ENCODE measurements at places on chromosomes 6 and 20.

DNA sequence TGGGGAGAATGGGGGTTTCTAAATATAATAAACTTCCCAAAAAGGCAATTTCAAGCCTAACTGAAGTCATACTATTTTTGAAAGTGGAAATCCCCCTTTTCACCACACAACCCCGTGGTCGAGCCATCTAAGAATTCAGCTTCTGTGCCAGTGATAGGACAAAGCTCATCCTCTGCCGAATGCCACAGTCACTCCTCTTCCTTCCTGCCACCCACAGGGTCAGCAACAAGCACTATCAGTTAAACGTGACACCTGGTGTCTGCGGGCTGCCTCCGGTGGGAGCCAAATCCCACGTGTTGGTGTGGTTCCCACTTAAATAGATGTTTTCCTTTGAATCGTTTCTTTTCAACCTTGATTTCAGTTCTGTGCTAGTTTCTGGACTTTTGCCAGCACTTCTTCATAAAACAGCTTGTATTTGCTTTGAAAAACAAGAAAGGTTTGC lies 60.7 kb downstream of the TNFAIP3 start:
- H3K4me3 ChIP-seq = peak overlapping the region; percentile 30
- no peaks in the 10 kb centered on the region for H3K27me3 ChIP-seq
- DNase-seq = peak; percentile 97
- peak overlapping the region; percentile 95 for H3K27ac ChIP-seq
- no peaks in the 10 kb centered on the region for H3K36me3 ChIP-seq

DNA sequence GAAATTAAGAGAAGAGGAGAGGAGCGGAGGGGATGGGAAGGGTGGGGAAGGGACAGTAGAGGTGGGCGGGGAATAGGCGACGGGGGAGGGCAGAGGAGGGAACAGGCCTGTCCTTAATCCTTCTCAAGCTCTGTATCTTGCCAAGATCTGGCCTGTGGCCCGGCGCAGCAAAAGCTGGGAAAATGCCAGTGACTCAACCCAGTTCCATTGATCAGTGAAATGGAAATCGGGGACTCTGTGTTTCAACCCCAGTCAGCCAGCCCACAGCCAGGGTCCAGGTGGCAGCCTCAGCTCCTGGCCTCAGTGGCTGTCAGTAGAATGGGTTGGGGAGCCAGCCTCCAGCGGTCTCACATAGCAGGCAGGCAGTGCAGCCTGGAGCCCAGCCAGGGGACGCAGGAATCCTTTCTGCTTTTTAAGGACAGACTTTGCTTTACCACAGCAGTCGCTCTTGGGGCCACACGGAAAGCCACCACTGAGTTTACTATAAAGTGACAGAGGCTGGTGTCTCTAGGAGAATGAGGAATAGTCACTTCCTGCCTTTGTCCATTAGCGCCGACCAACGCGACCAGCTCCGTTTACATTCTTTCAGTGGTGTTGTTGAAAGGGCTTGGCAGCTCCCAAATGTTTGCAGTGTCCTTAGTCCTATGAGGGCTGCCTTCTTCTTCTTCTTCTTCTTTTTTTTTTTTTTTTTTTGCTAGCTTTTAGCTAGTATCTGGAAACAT lies 128.0 kb downstream of the RIN2 start:
- H3K36me3 ChIP-seq = no peaks in the 10 kb centered on the region
- H3K27me3 ChIP-seq = no peaks in the 10 kb centered on the region
- H3K4me1 ChIP-seq = no peaks in the 10 kb centered on the region
- H3K27ac ChIP-seq = no peak overlapping the region
- no peak for DNase-seq

- H3K27ac ChIP-seq = no peak overlapping the region
- H3K4me1 ChIP-seq = no peaks in the 10 kb centered on the region
- H3K27me3 ChIP-seq = no peaks in the 10 kb centered on the region
- DNase-seq = no peak
Measured at GRCh38 chr20:8948442-8949020, 120.4 kb upstream of the PLCB4 start.

DNA sequence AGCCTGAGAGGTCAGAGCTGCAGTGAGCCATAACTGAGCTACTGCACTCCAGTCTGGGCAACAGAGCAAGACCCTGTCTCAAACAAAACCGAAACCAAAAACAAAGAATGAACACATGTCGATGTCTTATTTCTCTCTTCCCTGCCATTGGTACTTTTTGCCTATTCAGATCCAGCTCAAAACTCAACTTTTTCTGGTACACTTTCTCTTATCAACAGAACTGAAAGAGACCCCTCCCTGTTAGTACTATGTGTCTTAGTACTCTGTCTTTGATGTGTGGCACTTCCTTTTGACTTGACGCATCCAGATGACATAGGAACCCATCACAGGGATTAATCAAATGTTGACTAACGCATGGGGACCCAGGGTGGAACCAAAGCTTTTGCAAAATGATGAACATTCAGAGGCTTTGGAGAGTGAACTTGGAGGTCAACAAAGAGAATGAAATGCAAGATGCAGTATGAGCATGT lies 44.8 kb downstream of the AKAP12 start:
- no peak overlapping the region for H3K4me3 ChIP-seq
- H3K27me3 ChIP-seq = no peaks in the 10 kb centered on the region
- no peaks in the 10 kb centered on the region for H3K36me3 ChIP-seq
- no peak for DNase-seq

GRCh38 chr6:163416557-163417253 lies 2.2 kb downstream of the QKI start:
- peak overlapping the region; percentile 68 for H3K4me3 ChIP-seq
- peak; percentile 46 for DNase-seq
- H3K36me3 ChIP-seq = no peaks in the 10 kb centered on the region
- H3K27me3 ChIP-seq = no peaks in the 10 kb centered on the region
- H3K4me1 ChIP-seq = no peaks in the 10 kb centered on the region

- H3K4me3 ChIP-seq = no peak overlapping the region
- no peaks in the 10 kb centered on the region for H3K36me3 ChIP-seq
- no peaks in the 10 kb centered on the region for H3K27me3 ChIP-seq
- DNase-seq = no peak
- peaks cover 24% of the 10 kb centered on the region for H3K4me1 ChIP-seq
Measured at GRCh38 chr6:158810155-158811095, 8.7 kb downstream of the EZR start.

- H3K4me1 ChIP-seq = peaks cover 6% of the 10 kb centered on the region
- H3K4me3 ChIP-seq = no peak overlapping the region
- peaks cover 19% of the 10 kb centered on the region for H3K27me3 ChIP-seq
- no peak overlapping the region for H3K27ac ChIP-seq
- no peaks in the 10 kb centered on the region for H3K36me3 ChIP-seq
- no peak for DNase-seq
Measured at GRCh38 chr6:105884011-105884410, 202.1 kb upstream of the PRDM1 start.

- H3K27ac ChIP-seq = no peak overlapping the region
- no peaks in the 10 kb centered on the region for H3K4me1 ChIP-seq
- DNase-seq = no peak
- H3K36me3 ChIP-seq = no peaks in the 10 kb centered on the region
- no peak overlapping the region for H3K4me3 ChIP-seq
Measured at GRCh38 chr20:56780266-56780665, 151.2 kb downstream of the TFAP2C start.

DNA sequence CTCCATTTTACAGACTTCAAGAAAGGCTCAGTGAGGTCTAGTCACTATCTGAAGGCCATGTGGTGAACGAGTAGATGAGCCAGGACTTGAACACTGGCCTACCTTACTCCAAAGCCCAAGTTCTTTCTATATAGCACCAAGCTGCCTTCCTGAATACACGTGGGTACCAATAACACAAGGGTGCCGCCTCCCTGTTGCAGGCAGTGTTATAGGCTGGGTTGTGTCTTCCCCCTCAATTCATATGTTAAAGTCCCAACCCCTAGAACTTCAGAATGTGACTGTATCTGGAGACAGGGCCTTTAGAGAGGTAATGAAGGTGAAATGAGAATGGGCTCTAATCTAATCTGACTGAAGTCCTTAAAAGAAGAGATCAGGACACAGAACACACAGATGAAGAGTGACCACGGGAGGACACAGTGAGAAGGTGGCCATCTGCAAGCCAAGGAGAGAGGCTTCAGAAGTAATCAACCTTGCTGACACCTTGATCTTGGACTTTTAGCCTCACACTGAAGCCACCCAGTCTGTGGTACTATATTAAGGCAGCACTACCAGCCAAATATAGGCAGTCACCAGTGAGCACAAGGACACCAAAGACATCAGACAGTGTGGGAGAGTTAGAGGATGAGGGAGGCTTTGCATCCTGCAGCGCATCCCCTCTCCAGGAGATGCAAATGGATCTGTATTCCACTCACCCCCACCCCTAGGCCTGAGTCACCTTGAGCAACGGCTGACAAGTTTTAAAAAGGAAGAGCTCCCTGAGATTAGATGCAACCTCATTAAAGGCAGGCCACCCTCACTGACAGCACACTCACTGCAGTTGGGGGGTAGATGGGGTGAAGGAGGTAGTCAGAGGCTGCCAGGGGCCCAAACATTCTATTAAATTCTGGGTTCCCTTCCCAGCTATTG lies 40.9 kb upstream of the LYRM2 start:
- no peak overlapping the region for H3K27ac ChIP-seq
- DNase-seq = no peak
- H3K4me3 ChIP-seq = no peak overlapping the region
- no peaks in the 10 kb centered on the region for H3K27me3 ChIP-seq
- H3K4me1 ChIP-seq = no peaks in the 10 kb centered on the region

- H3K36me3 ChIP-seq = no peaks in the 10 kb centered on the region
- H3K4me1 ChIP-seq = no peaks in the 10 kb centered on the region
- no peak overlapping the region for H3K27ac ChIP-seq
- H3K27me3 ChIP-seq = no peaks in the 10 kb centered on the region
- no peak overlapping the region for H3K4me3 ChIP-seq
Measured at GRCh38 chr20:44336086-44336485, 757 bp upstream of the R3HDML start.

GRCh38 chr20:60713396-60713795 lies 538.7 kb upstream of the CDH4 start:
- no peak overlapping the region for H3K4me3 ChIP-seq
- H3K27me3 ChIP-seq = no peaks in the 10 kb centered on the region
- H3K27ac ChIP-seq = no peak overlapping the region

DNA sequence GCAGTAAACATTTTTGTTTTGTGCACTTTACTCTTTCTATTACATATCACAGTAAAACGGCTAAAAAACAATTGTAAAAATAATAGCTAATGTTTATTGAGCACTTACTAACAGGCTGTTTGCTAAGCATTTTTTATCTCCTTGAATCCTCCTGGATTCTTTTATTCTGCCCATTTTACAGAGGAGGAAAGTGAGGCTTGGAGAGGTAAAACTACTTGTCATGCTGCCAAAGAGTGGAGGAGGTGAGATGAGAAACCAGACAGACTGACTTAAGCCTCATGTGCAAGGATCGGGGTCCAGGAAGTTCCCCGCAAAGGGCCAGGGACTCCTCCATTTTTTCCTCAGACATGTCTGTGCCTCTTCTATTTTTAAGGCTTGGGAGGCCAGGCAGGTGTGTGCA lies 63.6 kb downstream of the DLGAP4 start:
- H3K4me1 ChIP-seq = no peaks in the 10 kb centered on the region
- no peak overlapping the region for H3K27ac ChIP-seq
- H3K27me3 ChIP-seq = peaks cover 95% of the 10 kb centered on the region
- H3K36me3 ChIP-seq = no peaks in the 10 kb centered on the region

DNA sequence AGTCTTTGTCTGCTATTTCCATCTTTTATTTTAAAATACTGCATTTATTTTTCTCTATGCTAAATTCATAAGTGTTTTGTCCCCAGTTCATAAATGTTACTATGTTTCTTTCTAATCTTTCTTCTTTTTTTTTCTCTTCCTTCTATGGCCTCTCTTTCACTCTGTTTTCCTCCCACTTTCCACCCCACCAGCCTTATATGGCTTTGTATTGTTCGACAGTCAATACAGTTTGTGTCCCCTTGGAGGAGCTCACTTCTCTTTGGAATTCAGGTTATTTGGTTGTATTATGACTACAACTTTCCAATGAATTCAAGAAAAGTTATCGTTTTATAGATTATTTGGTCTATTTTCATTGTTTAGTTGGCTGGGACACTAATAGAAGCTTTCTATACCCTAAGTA lies 393.5 kb downstream of the NKAIN2 start:
- no peak overlapping the region for H3K27ac ChIP-seq
- H3K4me3 ChIP-seq = no peak overlapping the region
- DNase-seq = no peak

- no peaks in the 10 kb centered on the region for H3K27me3 ChIP-seq
- H3K4me1 ChIP-seq = no peaks in the 10 kb centered on the region
- no peak overlapping the region for H3K27ac ChIP-seq
- no peak overlapping the region for H3K4me3 ChIP-seq
Measured at GRCh38 chr6:149628875-149629510, 19.5 kb downstream of the KATNA1 start.

GRCh38 chr6:23526526-23526925 lies 599.5 kb upstream of the NRSN1 start:
- H3K27ac ChIP-seq = no peak overlapping the region
- H3K27me3 ChIP-seq = no peaks in the 10 kb centered on the region
- DNase-seq = no peak
- H3K36me3 ChIP-seq = no peaks in the 10 kb centered on the region
- H3K4me1 ChIP-seq = no peaks in the 10 kb centered on the region
- H3K4me3 ChIP-seq = no peak overlapping the region

- DNase-seq = no peak
- no peaks in the 10 kb centered on the region for H3K4me1 ChIP-seq
- H3K27me3 ChIP-seq = no peaks in the 10 kb centered on the region
- no peaks in the 10 kb centered on the region for H3K36me3 ChIP-seq
- H3K4me3 ChIP-seq = no peak overlapping the region
Measured at GRCh38 chr6:15106958-15107643, 138.8 kb upstream of the JARID2 start.

DNA sequence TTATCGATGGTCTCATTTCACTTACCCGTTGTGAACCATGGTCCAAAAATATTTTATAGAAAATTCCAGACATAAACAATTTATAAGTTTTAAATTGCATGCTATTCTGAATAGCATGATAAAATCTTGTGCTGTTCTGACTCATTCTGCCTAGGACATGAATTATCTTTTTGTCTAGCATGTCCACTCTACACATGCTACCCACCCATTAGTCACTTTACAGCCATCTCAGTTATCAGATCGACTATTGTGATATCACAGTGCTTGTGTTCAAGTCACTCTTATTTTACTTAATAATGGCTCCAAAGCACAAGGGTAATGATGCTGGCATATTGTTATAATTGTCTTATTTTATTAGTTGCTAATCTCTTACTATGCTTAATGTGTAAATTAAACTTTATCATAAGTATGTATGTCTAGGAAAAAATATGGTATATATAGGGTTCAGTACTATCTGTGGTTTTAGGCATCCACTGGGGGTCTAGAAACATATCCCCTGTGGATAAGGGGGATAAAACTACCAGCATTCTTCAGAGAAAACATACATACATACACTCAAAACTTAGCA lies 252.0 kb upstream of the HTR1E start:
- no peaks in the 10 kb centered on the region for H3K36me3 ChIP-seq
- H3K4me3 ChIP-seq = no peak overlapping the region
- H3K27me3 ChIP-seq = no peaks in the 10 kb centered on the region
- H3K4me1 ChIP-seq = peaks cover 21% of the 10 kb centered on the region
